ENCODE measurements at places on chromosomes 3 and 15. TPM values are rescaled to one million over a fixed set of nuclear protein-coding genes. Genes with fewer than 3 reads are reported as not detected.

DNA sequence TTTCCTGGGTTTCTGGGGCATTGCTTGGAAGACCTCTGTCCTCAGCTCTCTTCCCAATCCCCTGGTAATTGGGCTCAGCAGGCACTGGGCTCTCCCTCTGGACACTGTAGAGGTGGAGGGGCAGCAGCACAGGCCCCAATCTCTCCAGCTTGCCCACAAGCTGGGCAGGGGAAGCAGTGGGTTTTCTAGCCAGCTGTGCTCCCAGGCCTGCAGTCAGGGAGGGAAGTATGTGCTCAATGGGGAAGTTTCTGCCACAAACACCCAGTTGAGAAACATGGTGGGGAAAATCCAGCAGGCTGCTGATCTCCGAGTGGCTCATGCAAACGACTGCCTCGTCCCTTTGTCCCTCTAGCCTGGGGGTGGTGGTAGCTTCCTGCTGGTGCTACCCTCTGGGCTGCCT, 12.8 kb upstream of the RFT1 start:
- H3K27ac ChIP-seq: no peak overlapping the region
- no peaks in the 10 kb centered on the region for H3K27me3 ChIP-seq
- DNase-seq: peak; percentile 14
- H3K4me1 ChIP-seq: peaks cover 20% of the 10 kb centered on the region

DNA sequence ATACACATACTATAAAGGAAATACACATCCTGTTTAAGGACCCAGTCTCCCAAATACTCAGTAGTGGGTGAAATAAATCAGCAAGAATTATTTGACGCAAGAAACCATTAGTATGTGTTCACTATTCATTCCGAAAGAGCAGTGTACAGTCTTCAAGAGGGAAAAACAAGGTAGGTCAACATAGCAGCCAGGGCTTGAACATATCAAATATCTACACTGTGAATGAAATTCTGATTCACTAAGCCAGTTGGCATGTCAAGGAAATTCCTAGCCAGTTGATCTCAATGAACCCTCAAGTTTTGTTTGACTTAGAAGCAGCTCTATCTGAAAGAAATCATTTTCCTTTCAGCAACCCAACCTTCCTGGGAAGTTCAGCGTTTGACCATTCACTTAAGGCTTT, 99.0 kb downstream of the CNTN3 start:
- DNase-seq: no peak
- no peaks in the 10 kb centered on the region for H3K4me1 ChIP-seq
- H3K36me3 ChIP-seq: no peaks in the 10 kb centered on the region
- H3K4me3 ChIP-seq: no peak overlapping the region

DNA sequence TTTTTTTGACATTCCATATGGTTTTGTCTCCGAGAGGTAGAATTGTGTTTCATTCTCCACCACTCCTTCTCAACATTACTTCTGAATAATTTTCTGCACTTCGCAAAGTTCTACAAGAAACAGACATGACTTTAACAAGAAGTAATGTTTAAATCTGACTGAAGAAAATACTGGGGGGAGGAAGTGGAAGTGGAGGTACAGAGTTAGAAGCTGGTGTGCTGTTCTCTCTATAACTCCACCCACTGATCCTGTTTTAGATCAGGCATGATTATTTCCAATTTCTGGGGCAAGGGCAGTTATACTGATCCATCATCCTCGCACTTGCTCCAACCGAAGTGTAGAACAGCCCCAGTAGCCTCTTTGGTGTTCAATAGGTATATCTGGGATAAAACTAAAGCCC, 9.2 kb upstream of the MCCC1 start:
- no peak overlapping the region for H3K4me3 ChIP-seq
- H3K27ac ChIP-seq: no peak overlapping the region
- no peaks in the 10 kb centered on the region for H3K36me3 ChIP-seq
- DNase-seq: no peak
- H3K4me1 ChIP-seq: peaks cover 11% of the 10 kb centered on the region
- H3K27me3 ChIP-seq: no peaks in the 10 kb centered on the region

DNA sequence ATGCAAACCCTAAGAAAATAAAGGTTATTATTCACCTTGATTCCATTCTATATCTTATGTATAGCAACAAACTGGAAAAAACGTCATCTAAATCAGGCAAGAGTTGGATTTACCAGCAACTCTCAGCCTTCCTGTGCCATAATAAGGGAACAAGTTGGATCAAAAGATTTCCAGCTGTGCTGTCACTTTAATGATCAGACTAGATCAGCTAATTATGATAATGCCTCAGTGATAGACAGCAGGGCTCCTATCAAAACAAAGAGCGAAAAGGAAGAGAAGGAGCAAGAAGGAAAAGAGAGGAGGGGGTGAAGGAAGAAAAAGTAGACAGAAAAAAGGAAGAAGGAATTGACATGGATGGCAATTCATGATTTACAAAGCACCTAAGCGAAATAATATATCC, 36.7 kb upstream of the BCL6 start:
- H3K27me3 ChIP-seq: no peaks in the 10 kb centered on the region
- H3K4me3 ChIP-seq: no peak overlapping the region
- no peaks in the 10 kb centered on the region for H3K36me3 ChIP-seq
- no peaks in the 10 kb centered on the region for H3K4me1 ChIP-seq
- H3K27ac ChIP-seq: no peak overlapping the region
- no peak for DNase-seq

DNA sequence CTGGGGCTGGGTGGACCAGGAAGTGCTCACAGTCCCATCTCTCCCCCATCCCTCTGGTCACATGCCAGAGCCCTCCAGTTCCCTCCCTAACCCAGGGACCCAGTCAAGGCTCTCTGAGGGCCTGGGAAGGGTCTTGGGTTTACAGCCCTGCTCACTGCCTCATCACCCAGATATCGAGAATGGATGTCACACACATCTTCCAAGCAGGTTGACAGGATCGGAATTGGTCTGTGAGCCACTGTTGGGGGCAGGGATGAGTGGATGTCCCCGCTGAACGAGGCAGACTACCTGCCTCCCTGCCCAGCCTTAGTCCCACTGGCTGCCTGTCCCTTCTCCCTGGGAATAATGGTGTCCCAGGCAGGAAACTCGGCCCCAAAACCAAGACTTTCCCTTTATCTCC, 20.0 kb upstream of the GOLGA6C start:
- H3K36me3 ChIP-seq: no peaks in the 10 kb centered on the region
- peaks cover 9% of the 10 kb centered on the region for H3K27me3 ChIP-seq
- no peak for DNase-seq

DNA sequence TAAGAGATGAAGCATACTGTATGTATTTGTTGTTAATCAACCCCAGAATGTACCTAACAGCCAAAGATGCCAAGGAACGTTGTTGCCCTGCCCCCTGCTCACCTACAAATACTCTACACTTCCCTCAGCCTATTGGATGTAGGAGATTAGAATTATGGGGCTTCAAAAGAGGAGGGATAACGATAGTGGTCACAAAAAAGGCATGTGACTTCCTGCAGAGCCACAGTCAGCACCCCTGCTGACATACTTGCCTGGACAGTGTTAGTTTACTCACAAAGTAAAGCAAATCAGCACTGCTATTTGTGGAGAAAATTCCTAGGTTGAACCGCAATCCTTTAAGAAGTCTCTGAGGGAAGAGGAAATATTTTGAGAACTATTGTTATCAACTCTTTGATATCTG, 37.9 kb downstream of the PARP15 start:
- H3K27me3 ChIP-seq: no peaks in the 10 kb centered on the region
- no peaks in the 10 kb centered on the region for H3K4me1 ChIP-seq
- DNase-seq: no peak
- H3K4me3 ChIP-seq: no peak overlapping the region

DNA sequence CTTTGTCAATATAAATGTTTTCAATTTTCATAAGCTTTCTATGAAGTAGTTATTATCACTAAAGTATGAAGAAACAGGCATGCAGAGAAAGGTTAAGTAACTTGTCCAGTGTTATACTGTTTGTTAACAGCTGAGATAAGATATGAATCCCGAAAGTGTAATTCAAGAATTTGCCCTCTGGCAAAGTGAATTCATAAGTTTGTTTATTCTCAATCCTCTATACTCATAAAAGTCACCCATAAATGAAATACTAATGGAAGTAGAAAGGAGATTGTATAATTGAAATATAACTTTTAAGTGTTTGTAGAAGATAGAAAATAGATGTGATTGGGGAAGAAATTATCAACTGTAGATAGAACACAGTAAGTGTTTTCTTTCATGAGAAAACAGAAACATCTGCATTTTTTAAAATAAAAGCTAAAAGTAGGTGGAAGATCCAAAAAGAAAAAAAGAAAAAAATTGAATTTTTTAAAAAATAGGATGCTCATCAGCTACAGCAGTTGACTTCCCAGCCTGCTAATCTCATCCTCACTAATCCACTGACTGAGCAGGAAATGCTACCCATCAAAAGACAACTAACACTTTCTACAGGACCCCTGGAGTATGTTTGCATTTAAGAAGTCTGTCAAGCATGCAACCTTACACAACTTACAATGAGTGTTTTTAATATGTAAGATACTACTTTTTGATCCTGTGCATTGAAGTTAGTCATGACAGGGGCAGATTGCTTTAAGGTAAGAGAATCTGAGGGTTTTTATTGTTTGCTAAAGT, 878.1 kb downstream of the SI start:
- H3K4me1 ChIP-seq: no peaks in the 10 kb centered on the region
- H3K36me3 ChIP-seq: no peaks in the 10 kb centered on the region
- DNase-seq: no peak
- no peaks in the 10 kb centered on the region for H3K27me3 ChIP-seq

DNA sequence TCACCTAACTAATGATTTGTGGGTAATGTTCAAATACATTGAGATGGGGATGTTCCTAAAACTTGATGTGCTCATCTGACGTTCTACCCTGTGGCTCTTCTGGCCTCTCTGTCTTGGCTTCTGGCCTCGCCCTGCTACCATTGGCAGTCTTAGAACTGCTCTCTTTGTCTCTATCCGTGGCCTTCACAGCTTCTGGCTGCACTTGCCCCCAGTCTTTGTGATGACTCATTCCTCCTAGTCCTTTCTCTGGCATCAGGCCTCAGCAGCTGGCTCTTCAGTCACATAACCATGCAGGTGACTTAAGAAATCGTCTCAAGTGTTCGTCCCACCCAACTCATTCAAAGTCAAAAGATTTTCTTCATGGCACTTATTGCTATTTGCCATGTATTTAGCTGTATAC, 188.1 kb downstream of the BBX start:
- H3K27ac ChIP-seq: no peak overlapping the region
- H3K4me3 ChIP-seq: no peak overlapping the region
- H3K36me3 ChIP-seq: no peaks in the 10 kb centered on the region
- no peak for DNase-seq
- no peaks in the 10 kb centered on the region for H3K27me3 ChIP-seq
- no peaks in the 10 kb centered on the region for H3K4me1 ChIP-seq

DNA sequence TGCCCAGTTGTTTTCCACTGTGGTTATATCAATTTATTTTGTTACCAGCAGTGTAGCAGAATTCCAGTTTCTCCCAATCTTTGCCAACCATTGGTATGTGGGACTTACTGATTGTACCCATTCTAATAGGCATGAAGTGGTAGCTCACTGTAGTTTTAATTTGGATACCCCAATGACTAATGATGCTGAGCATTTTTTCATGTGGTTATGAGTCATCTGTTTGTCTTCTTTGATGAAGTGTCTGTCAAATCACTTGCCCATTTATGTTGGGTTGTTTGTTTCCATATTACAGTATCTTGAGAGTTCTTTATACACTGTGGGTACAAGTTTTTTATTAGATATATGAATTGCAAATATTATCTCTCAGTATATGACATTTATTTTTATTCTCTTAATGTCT, 644.3 kb downstream of the NR2F2 start:
- H3K27ac ChIP-seq: no peak overlapping the region
- H3K27me3 ChIP-seq: no peaks in the 10 kb centered on the region
- H3K36me3 ChIP-seq: no peaks in the 10 kb centered on the region
- H3K4me1 ChIP-seq: no peaks in the 10 kb centered on the region
- no peak for DNase-seq

STRIT1 gene
- 2.5 TPM for total RNA-seq

AP4E1 gene
- 6.0 TPM for total RNA-seq
